ENCODE measurements at places on chromosomes 16 and 17.

GRCh38 chr16:80500116-80500859 lies 40.5 kb upstream of the DYNLRB2 start:
- no peak for DNase-seq

- no peak for DNase-seq
Measured at GRCh38 chr17:49843774-49844350, 4.0 kb downstream of the TAC4 start.

- no peak for DNase-seq
Measured at GRCh38 chr17:7652388-7653356, 1.9 kb downstream of the ATP1B2 start.

DNA sequence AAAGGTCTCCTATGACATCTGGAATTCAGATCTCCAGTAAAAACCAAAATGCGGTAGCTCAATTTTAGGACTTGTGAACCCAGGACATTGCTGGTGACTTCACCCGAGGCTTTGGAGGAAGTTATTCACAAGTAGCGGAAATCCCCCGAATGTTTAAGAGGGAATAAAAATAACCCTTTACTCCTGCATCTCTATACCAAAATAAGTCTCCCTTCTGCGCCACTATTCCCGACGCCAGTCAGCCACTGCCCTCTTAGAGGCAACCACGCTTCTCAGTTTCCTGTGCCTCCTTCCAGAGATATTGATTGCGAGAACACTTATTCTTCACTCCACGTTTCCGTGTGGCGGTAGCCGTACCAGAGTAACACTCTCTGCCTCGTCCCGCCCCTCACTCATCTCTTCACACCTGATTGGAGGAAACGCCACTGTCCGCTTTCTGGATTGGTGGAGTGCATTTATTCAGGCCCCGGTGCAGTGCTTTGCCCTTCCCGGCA lies 27.4 kb downstream of the EMP2 start:
- no peak for DNase-seq

GRCh38 chr17:64614266-64615027 lies 47.7 kb downstream of the SMURF2 start:
- DNase-seq = no peak

GRCh38 chr17:4460661-4461060 lies 26.9 kb downstream of the SPNS3 start:
- no peak for DNase-seq

DNA sequence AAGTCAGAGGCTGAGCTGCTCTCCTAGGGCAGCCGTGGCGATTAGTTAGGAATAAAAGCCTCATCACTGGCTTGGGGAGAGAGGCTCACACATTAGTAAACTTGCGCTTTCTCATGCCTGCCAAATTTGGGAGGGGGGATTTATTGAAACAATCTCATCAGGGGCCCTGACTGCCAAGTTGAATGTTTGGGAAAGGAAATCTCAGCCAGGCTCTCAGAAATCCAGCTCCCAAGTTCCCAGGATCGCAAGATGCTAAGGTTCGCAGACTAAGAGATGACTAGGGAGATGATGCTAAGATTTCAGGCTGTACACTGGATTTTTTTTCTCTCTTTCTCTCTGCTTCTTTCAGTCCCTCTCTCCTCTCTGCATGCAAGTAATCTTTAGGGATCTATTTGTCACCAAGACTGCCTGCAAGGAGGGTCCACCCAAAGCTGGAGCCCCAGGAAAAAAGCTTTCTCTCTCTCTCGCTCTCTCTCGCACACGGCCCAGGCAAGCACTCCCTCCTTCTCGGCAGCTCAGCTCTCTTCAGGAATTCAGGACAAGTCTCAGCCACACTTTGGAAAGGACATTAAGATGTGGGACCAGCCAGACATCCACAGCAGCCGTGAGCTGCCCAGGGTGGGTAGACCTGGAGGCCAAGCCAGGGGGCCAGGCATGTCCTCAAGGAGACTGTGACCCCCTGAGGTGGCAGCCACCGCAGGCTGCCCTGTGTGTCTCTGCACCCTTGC lies 1.4 kb downstream of the GPR139 start:
- DNase-seq = no peak

GRCh38 chr17:47732399-47733046 lies 513 bp upstream of the TBX21 start:
- no peak for DNase-seq

Measured in foreskin keratinocyte (primary cell).